ENCODE measurements at places on chromosomes 2 and 18. TPM values are rescaled to one million over a fixed set of nuclear protein-coding genes. Genes with fewer than 3 reads are reported as not detected.

DNA sequence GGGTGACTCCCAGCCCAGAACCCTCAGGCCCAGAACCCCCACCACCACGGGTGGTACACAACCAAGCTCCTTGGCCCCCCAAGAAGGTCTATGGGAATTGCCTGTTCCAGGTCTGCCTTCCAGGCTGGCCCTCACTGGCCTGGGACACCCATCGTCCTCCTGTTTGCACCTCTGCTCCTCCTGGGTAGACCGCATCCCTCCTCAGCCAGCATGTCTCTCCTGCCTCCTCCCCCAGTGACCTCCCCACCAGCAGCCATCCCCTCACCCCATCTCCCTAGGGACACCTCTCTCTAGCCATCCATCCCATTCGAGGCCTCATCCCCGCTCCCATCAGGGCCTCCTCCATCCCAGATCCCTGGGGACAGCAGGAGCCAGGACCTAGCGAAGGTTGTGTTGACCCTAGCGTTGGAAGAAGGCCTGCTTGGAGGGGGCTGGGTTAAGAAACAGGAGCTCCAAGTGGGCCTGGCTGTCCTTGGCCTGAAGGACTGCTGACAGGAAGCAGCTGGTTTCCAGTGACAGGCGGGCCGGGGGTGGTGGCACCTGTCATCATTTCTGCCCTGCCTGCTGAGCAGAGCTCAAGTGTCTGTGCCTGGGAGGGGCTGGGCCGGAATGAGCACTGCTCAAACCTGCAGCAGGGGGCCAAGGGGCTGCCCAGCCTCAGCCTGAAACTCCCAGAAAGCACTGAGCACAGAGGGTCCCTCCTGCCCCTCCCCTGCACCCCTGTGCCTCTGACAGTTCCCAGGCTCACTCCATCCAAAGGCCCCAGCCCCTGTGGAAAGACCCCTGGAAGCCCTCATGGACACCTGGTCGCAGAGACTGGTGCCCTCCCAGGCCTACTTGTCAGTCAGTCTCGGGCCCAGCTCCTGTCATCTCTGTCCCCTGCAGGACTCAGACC, 96.0 kb upstream of the OTOS start:
- H3K4me1 ChIP-seq = peaks cover 7% of the 10 kb centered on the region
- DNase-seq = peak; percentile 27
- no peaks in the 10 kb centered on the region for H3K36me3 ChIP-seq
- no peak overlapping the region for H3K4me3 ChIP-seq

The BCL2 gene
- 58.9 TPM for total RNA-seq

DNA sequence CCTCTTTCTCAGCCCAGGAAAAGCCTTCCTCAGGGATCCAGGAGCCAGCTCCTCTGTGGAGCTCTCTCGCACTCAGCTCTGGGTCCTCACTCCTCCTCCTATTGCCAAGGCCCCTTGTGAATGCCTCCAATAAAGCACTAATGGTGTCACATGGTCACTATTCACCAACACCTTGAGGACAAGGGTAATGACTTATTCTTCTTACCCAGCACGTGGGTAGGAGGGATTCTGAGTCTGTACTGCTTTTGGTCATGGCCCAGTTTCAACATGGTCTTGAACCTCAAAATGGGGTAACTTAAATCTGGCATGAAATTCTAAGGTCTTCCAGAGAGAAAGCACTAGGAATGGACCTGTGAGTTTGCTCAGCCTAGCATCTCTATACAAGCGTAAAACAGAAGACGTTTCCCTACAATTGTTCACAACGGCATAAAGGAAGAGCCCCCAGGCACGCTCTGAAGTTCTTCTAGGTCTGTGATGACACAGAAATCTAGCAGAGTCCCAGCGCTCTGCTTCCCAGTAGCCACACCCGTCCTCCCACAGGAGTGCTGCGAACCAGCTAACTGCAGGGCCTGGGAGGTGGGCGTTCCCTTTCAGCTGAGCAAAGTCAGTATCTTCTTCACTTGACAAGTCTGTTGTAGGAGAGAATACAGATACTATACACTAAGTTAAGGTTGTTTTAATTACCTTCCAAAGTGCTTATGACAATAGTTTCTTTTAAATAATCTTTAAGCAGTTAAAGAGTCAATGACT, 14.6 kb upstream of the KIDINS220 start:
- DNase-seq = no peak
- H3K4me3 ChIP-seq = no peak overlapping the region
- peaks cover 6% of the 10 kb centered on the region for H3K27me3 ChIP-seq
- no peaks in the 10 kb centered on the region for H3K4me1 ChIP-seq
- no peaks in the 10 kb centered on the region for H3K36me3 ChIP-seq

- H3K27ac ChIP-seq = no peak overlapping the region
- H3K27me3 ChIP-seq = no peaks in the 10 kb centered on the region
- no peaks in the 10 kb centered on the region for H3K4me1 ChIP-seq
- DNase-seq = peak; percentile 32
Measured at GRCh38 chr2:151238527-151239487, 22.9 kb downstream of the RBM43 start.

- H3K36me3 ChIP-seq = no peaks in the 10 kb centered on the region
- no peak overlapping the region for H3K4me3 ChIP-seq
- no peak for DNase-seq
- H3K27me3 ChIP-seq = no peaks in the 10 kb centered on the region
- no peak overlapping the region for H3K27ac ChIP-seq
- H3K4me1 ChIP-seq = no peaks in the 10 kb centered on the region
Measured at GRCh38 chr2:180829261-180829660, 151.1 kb upstream of the UBE2E3 start.

DNA sequence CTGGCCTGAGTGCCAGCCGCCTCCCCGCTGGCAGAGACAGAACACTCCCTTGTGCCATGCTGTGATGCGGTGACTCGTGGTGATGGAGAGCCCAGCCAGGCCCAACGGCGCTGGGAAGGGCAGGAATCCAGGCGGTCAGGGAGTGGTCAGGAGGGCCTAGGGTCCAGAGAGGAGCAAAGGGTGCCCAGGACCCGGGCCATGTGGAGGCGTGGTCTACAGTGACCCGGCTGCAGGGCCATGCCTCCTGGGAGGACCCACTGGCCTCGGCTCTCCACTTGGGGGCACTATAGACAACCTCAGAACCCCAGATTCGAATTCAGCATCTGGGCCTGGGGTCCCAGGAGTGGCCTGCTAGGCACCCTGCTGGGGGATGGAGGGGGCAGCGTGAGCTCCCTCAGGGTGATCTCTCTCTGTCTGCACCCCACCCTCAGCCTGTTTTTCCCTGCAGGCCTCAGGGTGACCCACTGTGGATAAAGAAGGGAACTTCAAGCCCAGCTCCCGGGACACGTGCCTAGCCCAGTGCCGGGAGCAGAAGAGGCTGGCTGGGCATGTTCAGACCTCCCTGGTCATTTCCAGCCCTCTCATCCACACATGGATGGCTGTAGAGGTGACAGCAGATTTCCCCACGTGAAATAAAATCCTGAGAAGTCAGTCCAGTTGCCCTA, 13.0 kb downstream of the AMER3 start:
- H3K4me3 ChIP-seq = no peak overlapping the region
- H3K36me3 ChIP-seq = no peaks in the 10 kb centered on the region
- no peak for DNase-seq
- no peak overlapping the region for H3K27ac ChIP-seq

The DPP10 gene
- total RNA-seq = not detected

DNA sequence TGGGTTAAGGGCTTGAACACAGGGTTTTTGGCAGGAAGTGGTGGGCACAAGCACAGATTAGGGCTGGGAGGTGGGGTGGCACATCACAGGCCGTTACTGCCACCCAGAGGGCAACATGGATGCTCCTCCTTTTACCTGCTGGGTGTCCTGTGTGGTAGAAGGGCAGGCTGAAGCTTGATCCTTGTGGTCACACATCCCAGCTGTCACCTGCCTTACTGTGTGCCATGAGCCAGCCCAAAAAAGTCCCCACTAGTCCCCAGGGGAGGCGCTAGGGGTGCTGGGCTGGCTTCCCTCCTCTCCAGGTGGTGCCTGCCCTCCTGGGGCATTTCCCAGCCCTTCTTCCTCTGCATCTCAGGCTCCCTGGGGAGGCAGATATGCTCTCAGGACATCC, 50.5 kb upstream of the ALPP start:
- H3K4me1 ChIP-seq = peaks cover 11% of the 10 kb centered on the region
- no peaks in the 10 kb centered on the region for H3K36me3 ChIP-seq
- no peak overlapping the region for H3K4me3 ChIP-seq
- no peaks in the 10 kb centered on the region for H3K27me3 ChIP-seq
- H3K27ac ChIP-seq = no peak overlapping the region

The RAB27B gene
- 0.15 TPM for total RNA-seq

The PLCL1 gene
- 0.70 TPM for total RNA-seq

The WDR35 gene
- 11.0 TPM for total RNA-seq

The HOXD3 gene
- not detected for total RNA-seq

DNA sequence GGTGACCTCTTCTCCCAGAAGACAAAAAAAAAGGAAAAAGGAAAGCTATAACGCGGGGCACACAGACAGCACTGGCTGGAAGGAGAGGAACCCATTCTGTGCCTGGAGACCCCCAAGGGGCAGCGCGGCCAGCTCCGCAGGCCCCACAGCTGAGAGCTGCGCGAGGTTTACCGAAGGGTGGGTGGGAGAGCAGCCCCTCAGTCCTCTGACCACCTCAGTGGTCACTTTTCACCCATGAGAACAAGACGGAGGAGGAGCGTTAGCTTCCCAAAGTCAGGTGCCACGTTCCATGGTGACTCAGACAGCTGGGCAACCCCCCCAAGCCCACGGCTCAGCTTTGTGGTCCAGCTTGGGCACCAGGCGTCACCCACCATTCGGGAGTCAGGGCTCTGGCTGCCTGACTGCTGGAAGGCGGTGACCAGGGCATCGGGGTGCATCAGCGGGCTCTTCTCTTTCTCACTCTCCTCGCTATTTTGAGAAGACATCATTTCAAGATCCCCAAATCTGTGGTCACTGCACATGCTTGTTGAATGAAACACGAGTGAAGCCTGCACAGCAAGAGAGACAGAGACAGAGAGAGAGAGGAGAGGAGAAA, 35.2 kb downstream of the RPL31 start:
- DNase-seq = no peak
- no peaks in the 10 kb centered on the region for H3K27me3 ChIP-seq
- H3K27ac ChIP-seq = no peak overlapping the region
- no peaks in the 10 kb centered on the region for H3K4me1 ChIP-seq
- no peak overlapping the region for H3K4me3 ChIP-seq

DNA sequence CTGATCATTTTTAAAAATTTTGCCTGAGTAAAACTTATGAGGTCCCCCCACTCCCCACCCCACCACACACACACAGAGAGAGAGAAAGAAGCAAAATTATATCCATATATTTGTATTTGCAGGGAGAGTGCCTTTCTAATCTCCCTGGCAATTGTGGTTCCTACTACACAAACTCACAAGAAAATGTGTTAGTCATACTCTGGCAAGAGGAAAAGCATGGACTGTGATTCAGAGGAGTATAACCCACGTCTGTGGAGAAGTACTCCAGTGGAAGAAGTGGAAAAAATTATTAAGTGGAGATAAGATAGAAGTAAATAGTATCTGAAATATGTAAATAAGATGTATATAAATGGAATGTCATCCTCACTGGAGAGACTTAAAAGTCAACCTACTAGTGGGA, 114.0 kb downstream of the DSEL start:
- no peaks in the 10 kb centered on the region for H3K27me3 ChIP-seq
- no peaks in the 10 kb centered on the region for H3K4me1 ChIP-seq
- no peak for DNase-seq
- H3K36me3 ChIP-seq = no peaks in the 10 kb centered on the region
- no peak overlapping the region for H3K27ac ChIP-seq

- H3K36me3 ChIP-seq = no peaks in the 10 kb centered on the region
- no peaks in the 10 kb centered on the region for H3K4me1 ChIP-seq
- no peak overlapping the region for H3K27ac ChIP-seq
- H3K4me3 ChIP-seq = no peak overlapping the region
- H3K27me3 ChIP-seq = no peaks in the 10 kb centered on the region
Measured at GRCh38 chr2:77834360-77835002, 312.3 kb upstream of the LRRTM4 start.

DNA sequence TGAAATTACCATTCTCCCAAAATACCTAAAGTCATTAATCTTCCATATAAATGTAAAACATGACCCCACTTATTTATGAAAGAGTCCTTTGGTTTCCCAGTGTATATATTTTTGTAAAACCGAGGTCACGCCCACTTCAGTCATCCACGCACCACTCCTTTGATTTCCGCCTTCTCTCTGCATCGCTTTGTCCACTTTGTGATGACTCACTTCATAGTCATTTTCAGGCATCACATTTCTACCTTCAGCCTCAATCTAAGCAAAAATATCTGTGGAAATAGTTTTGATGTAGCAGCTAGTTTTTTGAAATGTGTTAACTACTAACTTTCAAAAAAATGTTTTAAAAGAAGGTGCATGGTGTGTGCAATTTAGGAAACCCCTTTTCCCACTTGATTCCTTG, 793.5 kb upstream of the SOX11 start:
- no peaks in the 10 kb centered on the region for H3K4me1 ChIP-seq
- H3K4me3 ChIP-seq = no peak overlapping the region
- H3K36me3 ChIP-seq = no peaks in the 10 kb centered on the region
- H3K27me3 ChIP-seq = no peaks in the 10 kb centered on the region
- H3K27ac ChIP-seq = no peak overlapping the region
- no peak for DNase-seq

DNA sequence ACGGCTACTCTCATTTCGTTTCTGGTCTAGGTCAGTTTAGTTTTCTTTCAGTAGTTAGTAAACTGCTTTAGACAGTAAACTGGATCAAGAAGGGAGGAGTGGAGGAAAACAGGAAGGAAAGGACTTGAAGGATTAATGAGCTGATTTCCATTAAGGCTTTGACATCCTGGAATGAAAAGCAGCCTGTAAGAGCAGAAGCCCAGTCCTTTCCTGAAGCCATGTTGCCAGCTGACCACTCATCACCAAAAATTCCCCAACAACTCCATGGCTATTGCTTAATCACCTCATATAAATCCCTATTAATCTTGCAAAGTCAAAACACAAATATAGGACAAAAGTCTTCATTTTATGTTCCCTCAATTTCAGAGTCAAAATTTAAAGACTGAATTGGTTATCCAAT, 113.7 kb upstream of the ZFP36L2 start:
- no peaks in the 10 kb centered on the region for H3K27me3 ChIP-seq
- H3K4me3 ChIP-seq = no peak overlapping the region
- H3K4me1 ChIP-seq = no peaks in the 10 kb centered on the region
- DNase-seq = no peak
- no peaks in the 10 kb centered on the region for H3K36me3 ChIP-seq

- no peaks in the 10 kb centered on the region for H3K4me1 ChIP-seq
- H3K4me3 ChIP-seq = no peak overlapping the region
- no peaks in the 10 kb centered on the region for H3K27me3 ChIP-seq
- no peaks in the 10 kb centered on the region for H3K36me3 ChIP-seq
Measured at GRCh38 chr18:60599995-60600394, 227.4 kb upstream of the MC4R start.

The CPO gene
- total RNA-seq = 0.20 TPM

The TSPYL6 gene
- total RNA-seq = not detected

The METTL4 gene
- 22.8 TPM for total RNA-seq

GRCh38 chr2:197515739-197516392, at the start of gene MOB4:
Gene MOB4 (plus strand): TSS chr2:197516066. CDS start chr2:197516087, 21 bp downstream.
- H3K27me3 ChIP-seq = no peaks in the 10 kb centered on the region
- peak within 1 kb of the TSS; percentile 91 for H3K4me3 ChIP-seq
- peak within 1 kb of the TSS; percentile 94 for H3K27ac ChIP-seq
- H3K36me3 ChIP-seq = no peaks in the 10 kb centered on the region
- H3K4me1 ChIP-seq = peaks cover 25% of the 10 kb centered on the region

Measured in CD8-positive, alpha-beta memory T cell (primary cell).